ENCODE measurements at places on chromosomes 11 and 22.
A peak's percentile ranks its signal among the peaks of the same experiment; 100 is the strongest.

DNA sequence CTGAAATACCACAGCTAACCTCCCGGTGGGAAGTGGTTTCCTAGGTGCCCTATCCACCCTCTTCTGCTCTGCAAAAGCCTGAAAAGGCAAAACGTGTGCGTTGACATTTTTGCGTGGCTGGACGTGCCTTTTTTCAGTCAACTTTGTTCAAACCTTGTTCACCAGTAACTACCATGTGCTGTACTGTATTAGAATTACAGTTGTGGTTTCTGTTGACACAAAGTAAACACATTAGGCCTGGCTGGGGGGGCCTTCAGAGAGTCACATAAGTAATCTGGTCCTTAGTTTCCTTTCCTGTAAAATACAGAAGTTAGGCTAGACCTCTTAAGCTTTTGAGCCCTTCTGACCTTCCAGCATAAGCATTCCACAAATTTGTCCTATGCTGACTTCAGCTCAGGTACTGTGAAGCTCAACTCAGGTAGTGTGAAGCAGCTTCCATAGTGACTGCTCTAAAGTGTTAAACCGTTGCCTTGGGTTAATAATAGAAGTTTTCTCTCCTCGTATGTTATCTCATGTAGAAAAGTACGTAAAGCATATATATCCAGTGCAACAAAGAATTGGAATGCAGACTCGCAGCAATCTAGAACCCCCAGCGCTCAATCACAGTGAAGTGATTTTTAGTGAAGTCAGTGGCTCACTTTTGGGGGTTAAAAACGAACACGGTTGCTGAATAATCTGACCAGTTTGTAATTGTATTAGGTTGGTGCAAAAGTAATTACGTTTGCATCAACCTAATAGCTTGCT is 1.8 kb downstream of the EWSR1 start:
- H3K4me1 ChIP-seq, result peaks cover 35% of the 10 kb centered on the region
- H3K36me3 ChIP-seq, result peaks cover 40% of the 10 kb centered on the region
- peak overlapping the region; percentile 99 for H3K27ac ChIP-seq
- H3K4me3 ChIP-seq, result peak overlapping the region; percentile 99
- no peaks in the 10 kb centered on the region for H3K27me3 ChIP-seq

DNA sequence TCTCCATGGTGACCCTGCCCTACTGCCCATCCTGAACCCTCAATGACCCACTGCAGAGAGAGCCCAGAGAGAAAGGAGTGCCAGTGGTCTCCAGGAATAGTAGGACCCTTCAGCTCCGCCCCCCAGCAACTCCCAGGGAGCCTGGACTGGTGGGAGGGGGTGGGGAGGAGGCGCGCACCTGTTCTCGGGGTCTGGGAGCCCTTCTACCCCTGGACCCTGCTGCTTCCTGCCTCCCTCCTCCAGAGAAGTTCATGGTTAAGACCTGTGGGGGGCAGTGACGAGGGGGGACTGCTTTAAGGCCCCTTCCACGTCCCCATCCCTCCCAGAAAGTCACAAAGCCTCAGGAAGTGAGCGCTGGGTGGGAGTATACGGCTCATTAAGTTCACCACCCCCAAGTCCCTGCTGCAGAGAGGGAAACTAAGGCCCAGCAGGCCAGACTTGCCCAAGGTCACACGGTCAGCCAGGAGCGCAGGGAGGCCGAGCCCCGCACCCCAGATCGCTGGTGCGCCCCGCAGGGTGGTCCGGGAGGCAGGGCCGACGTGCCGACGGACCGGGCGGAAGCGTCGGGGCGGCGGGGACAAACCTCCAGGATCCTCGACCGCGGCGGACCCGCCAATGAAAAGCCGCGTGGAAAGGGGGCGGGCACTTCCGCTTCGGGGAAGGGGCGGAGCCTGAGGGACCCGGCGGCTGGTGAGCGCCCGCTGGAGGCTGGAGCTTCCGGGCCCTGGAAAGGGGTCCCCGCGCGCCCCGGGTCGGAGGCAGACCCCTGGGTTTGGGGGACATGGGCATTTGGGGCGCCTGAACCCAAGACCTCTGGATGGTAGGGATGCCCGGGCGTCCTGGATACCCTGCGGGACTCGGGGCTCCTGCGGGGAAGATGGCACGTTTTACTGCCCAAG is at the start of the genes NUDT22 and TRPT1:
Gene NUDT22, plus strand, starts transcription at position 667 of the 899 bp plus-strand sequence. CDS start 379 bp downstream, outside the sequence.
Gene TRPT1, minus strand, starts transcription at position 579 of the 899 bp plus-strand sequence. Its CDS starts 326 bp downstream, at position 253.
- peaks cover 20% of the 10 kb centered on the region for H3K36me3 ChIP-seq
- H3K27ac ChIP-seq, result peak within 1 kb of the TSS; percentile 76
- peaks cover 63% of the 10 kb centered on the region for H3K4me1 ChIP-seq
- H3K4me3 ChIP-seq, result peak within 1 kb of the TSS; percentile 96

- H3K36me3 ChIP-seq, result no peaks in the 10 kb centered on the region
- H3K27ac ChIP-seq, result no peak overlapping the region
- peaks cover 4% of the 10 kb centered on the region for H3K4me1 ChIP-seq
- no peak for DNase-seq
- H3K4me3 ChIP-seq, result no peak overlapping the region
These were observed 46.3 kb upstream of the ANO3 start for GRCh38 chr11:26285608-26286007.

DNA sequence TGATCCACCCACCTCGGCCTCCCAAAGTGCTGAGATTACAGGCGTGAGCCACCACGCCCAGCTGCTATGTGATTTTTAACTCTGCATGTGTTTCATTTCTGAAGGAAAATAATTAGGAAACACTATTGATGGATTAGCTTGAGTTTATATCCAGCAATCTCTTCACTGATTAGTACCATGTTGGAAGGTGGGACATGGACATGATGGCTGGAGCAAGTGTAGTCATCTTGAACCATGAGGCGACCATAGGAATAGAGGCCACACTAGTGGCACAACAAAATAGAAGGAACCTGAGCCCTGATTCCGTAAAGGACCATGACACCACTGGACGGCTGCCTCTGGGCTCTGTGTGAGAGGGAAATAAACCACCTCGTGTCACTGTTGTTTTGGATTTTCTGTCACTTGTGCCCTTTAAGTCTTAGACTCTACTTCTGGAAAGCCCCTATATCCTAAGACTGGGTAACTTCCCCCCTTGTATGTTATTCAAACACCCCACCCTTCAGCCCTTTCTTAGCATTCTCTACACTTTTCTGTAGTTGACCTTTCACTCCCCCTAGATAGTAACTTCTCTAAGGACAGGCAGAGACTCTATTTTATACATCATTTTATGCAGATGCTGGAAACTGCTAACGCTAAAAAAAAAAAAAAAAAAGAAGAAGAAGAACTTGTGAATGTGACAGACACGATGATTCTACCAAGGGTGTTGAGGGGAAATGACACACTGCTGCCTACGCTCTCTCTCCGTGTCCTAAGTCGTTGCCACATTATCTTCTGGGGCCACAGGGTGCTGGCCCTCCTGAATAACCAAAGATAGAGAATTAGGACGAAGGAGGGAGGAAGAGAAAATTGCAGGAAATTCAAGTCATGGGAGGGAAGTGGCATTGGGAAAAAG is 2.7 kb upstream of the VPS37C start:
- DNase-seq, result no peak
- peaks cover 14% of the 10 kb centered on the region for H3K4me1 ChIP-seq
- H3K27ac ChIP-seq, result no peak overlapping the region
- no peaks in the 10 kb centered on the region for H3K27me3 ChIP-seq

DNA sequence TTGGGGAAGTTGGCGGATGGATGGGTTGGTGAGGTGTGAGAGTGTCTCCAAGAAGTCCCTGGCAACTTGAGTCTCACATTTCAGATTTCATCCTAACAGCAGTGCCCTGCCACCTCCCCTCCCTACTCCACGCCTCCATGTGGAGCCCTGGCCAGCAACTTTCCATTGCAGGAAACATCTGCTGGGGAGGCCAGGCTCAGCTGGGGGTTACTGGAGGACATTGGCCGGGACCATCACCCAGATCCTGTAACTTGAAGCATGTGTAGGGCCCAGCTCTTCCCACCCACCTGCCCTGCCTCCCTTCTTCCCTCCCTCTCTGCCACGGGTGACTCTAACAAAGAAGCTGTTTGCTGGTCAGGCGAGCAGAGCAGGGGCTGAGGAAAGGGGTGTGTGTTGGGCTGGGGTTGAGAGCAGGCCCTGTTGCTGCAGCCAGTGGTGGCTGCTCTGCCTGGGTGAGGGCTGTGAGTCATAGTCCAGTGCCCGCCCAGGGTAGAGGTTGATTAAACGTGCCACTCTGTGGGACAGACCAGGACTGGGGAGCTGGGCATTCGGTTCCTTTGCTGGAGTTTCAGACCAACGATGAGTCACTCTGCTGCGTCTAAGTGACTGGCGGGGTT is 64.0 kb downstream of the SCN3B start:
- no peaks in the 10 kb centered on the region for H3K4me1 ChIP-seq
- peaks cover 15% of the 10 kb centered on the region for H3K36me3 ChIP-seq
- H3K27me3 ChIP-seq, result no peaks in the 10 kb centered on the region
- no peak for DNase-seq
- H3K27ac ChIP-seq, result no peak overlapping the region
- H3K4me3 ChIP-seq, result no peak overlapping the region

DNA sequence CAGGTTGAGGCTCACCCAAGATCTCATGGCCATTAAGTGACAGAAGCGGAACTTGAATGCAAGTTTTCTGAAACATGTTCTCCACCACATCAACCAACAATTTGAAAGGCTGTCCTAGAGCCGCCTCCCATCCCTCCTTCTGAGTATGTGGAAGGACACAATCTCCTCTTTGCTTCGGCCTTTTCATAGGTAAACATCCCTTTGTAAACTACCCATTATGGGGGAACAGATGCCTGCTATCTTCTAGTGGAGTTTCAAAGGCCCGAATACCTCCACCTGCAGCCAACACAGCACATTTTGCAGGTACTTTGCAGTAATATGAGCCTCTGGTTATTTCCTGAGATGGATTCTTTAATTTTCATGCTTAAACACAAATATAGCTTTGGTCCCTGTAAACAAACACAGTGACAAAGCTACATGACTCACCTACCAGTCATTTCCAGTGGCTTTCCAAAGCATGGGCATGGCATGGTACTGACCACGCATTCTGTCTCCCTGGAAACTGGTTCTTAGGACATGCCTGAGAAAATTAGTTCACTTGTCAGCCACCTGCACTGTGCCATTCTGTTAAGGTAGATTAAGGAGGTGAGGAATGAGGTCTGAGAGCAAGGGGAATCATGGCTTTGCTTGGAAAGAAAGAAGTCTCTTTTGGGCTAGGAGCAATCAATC is 60.2 kb downstream of the EHF start:
- H3K27ac ChIP-seq, result no peak overlapping the region
- H3K36me3 ChIP-seq, result no peaks in the 10 kb centered on the region
- no peak overlapping the region for H3K4me3 ChIP-seq
- no peaks in the 10 kb centered on the region for H3K27me3 ChIP-seq
- no peaks in the 10 kb centered on the region for H3K4me1 ChIP-seq

Data from T-cell (primary cell).